GM23338 (cell line): ENCODE measurements at places on chromosomes 1 and 21. TPM values are rescaled to one million over a fixed set of nuclear protein-coding genes. Genes with fewer than 3 reads are reported as not detected.

DNA sequence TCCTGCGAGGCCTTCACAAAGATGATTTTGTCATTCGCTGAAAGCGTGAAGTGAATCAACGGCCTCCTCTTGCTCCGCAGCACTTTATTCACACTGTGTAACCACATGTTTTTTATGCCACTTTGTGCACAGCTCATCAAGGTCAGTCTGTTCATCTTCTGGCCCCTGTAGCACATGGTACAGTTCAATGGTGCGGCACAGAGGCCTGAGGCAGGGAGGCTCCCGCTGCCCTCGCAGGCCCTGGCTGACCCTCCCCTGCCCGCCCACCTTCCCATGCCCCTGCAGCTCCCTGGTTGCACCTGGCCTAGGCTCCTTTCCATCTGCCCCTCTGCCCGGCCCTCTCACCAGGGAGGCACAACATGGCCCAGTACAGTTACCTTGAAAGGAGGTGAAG is 87.5 kb downstream of the CD247 start:
- DNase-seq = no peak
- no peaks in the 10 kb centered on the region for H3K27me3 ChIP-seq
- peaks cover 52% of the 10 kb centered on the region for H3K4me1 ChIP-seq
- H3K36me3 ChIP-seq = no peaks in the 10 kb centered on the region

DNA sequence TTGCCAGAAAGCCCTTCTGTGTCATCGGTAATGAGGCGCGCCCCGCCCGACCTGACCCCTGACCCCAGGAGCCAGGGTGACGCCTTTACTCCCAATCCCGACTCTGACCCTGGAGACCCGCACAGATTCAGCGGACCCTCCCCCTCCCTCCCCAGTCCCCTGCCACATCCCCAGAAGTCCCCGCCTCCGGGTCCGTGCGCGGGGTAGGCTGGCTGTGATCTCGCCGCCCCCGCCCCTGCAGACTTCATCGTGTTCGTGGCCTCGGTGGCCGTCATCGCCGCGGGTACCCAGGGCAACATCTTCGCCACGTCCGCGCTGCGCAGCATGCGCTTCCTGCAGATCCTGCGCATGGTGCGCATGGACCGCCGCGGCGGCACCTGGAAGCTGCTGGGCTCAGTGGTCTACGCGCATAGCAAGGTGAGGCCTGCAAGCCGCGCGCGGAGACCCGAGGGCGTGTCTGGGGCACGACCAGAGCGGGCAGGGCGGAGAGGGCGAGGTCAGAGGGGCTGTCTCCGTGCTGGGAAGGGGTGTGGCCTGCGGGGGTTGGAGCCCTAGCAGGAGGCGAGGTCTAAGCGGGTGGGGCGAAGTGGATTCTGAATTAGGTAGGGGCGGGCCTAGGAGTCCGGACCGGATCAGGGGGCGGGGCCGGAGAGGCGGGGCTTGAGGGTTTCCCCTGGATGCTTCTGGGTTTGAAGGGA is 34.8 kb downstream of the KCNQ4 start:
- no peaks in the 10 kb centered on the region for H3K4me1 ChIP-seq
- no peak overlapping the region for H3K27ac ChIP-seq
- peak; percentile 97 for DNase-seq
- H3K4me3 ChIP-seq = peak overlapping the region; percentile 88
- H3K27me3 ChIP-seq = peaks cover 15% of the 10 kb centered on the region; the same call in 1 of the 2 replicates
- no peaks in the 10 kb centered on the region for H3K36me3 ChIP-seq

DNA sequence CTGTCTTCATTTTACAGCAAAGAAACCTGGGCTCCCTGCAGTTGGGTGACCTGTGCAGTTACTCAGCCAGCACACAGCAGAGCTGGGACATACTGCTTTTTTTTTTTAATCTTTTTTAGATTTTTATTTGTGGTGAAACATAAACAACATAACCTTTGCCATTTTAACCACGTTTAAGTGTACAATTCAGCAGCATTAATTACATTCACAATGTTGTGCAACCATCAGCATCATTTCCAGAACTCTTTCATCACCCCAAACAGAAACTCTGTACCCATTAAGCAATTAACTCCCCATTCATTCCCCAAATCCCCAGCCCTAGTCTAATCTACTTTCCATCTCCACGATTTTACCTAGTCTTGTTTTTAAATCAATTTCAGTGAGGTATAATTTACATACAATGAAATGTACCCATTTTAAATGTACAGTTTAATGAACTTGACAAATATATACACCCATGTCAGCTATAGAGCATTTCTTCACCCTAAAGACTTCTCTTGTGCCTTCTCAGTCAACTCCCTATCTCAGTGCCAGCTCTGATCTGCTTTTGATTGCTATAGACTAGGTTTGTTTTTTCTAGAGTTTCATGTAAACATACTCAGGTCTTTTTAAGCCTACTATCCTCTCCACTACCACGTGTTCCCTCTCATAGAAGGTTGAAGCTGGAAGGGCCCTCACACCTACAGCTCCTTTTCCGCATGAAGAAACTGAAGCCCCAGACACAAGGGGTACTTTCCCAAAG is 37.8 kb upstream of the C8B start:
- no peak overlapping the region for H3K27ac ChIP-seq
- no peak for DNase-seq
- H3K27me3 ChIP-seq = no peaks in the 10 kb centered on the region
- H3K4me1 ChIP-seq = no peaks in the 10 kb centered on the region

GRCh38 chr21:34938089-34938764 is 110.9 kb downstream of the RUNX1 start:
- no peak overlapping the region for H3K27ac ChIP-seq
- no peaks in the 10 kb centered on the region for H3K36me3 ChIP-seq
- DNase-seq = no peak
- no peaks in the 10 kb centered on the region for H3K4me1 ChIP-seq
- no peak overlapping the region for H3K4me3 ChIP-seq
- no peaks in the 10 kb centered on the region for H3K27me3 ChIP-seq

DNA sequence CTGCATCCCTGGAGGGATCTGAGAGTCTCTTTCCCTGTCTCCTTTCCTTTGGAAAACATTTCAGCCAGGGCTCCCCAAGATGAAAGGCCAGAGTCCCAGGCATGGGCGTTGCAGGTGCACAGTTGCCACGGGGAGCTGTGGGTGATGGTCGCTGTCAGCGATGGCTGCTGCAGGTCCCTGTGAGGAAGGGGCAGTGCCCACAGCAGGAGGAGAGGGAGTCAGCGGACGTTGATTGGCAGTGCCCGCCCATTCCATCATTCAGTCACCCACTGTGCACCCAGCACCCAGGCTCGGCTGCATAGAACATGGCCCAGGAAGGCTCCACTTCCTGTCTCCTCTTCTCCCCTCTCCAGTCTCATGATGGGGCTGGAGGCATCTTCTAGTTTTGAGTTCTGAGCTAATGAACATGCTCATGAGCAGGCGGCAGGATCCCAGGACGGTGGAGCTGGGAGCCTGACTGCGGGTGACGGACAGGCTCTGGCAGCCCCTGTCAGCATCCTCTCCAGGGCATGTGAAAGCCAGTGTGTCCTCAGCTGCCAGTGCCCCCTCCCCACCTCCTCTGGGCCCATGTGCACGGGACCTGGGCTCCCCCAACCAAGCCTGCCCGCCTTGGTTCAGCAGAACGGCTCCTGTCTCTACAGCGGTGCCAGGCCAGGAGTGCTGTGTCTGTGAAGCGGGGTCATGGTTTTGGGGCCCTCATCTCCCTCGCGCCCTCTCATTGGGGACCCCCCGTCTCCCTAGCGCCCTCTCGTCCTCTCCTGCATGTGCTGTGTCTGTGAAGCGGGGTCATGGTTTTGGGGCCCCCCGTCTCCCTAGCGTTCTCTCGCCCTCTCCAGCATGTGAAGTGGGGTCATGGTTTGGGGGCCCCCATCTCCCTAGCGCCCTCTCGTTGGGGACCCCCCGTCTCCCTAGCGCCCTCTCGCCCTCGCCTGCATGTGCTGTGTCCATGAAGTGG is 24.5 kb downstream of the COL18A1 start:
- 0 out of 2 replicates have a peak overlapping the region, but pooled peaks have one; percentile 91 for H3K27ac ChIP-seq
- no peaks in the 10 kb centered on the region for H3K36me3 ChIP-seq

GRCh38 chr1:177206831-177207355 is 36.1 kb downstream of the BRINP2 start:
- no peak overlapping the region for H3K27ac ChIP-seq
- peaks cover 37% of the 10 kb centered on the region for H3K27me3 ChIP-seq
- no peaks in the 10 kb centered on the region for H3K4me1 ChIP-seq
- H3K4me3 ChIP-seq = no peak overlapping the region

- no peak overlapping the region for H3K4me3 ChIP-seq
- DNase-seq = no peak
- peaks cover 14% of the 10 kb centered on the region for H3K36me3 ChIP-seq
- no peak overlapping the region for H3K27ac ChIP-seq
These were observed 444.0 kb downstream of the NPHP4 start for GRCh38 chr1:5548266-5548665.

GRCh38 chr1:163203561-163203960 is 845 bp upstream of the RGS5 start:
- H3K4me3 ChIP-seq = no peak overlapping the region
- peaks cover 38% of the 10 kb centered on the region for H3K4me1 ChIP-seq
- no peaks in the 10 kb centered on the region for H3K36me3 ChIP-seq
- no peak for DNase-seq
- H3K27me3 ChIP-seq = no peaks in the 10 kb centered on the region
- peak overlapping the region; percentile 91 for H3K27ac ChIP-seq

DNA sequence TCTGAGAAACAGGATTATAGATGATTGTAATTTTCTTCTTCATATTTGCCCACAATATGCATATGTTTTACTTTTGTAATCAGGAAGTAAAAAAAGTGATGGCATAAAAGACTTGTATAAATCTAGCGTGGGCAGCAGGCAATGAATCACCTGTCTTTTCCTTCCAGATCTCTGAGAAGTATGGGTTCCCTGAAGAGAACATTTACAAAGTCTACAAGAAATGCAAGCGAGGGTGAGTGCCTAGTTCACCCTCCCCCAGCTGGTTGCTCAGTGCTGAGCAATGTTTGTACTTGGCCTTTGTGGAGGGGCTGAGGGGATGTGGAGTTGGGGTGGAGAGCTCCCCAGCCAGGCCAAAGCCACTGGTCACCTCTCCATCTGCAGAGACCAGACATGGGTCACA is 30.7 kb downstream of the GRHL3 start:
- H3K4me1 ChIP-seq = no peaks in the 10 kb centered on the region
- no peak for DNase-seq
- H3K4me3 ChIP-seq = no peak overlapping the region
- no peak overlapping the region for H3K27ac ChIP-seq
- H3K36me3 ChIP-seq = no peaks in the 10 kb centered on the region

DNA sequence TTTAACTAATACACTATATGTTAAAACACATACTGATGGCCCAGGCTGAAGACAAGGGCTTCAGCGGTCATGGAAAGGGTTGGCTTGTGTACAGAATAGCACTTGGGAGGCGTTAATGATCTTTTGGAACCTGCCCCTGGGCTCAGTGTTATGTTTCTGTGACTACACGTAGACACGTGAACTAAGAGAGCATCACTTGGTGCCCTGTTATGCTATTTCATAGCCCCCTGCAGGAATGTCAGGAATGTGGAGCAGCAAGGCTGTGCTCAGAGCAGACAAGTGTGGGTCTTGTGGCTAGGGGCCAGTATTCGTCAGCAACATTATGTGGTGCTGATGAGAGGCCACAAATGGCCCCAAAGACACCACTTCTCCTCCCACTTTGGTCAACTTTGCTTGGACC is 132.4 kb downstream of the MAP3K21 start:
- no peak overlapping the region for H3K27ac ChIP-seq
- no peaks in the 10 kb centered on the region for H3K36me3 ChIP-seq
- peak; percentile 61 for DNase-seq
- no peaks in the 10 kb centered on the region for H3K27me3 ChIP-seq
- H3K4me3 ChIP-seq = no peak overlapping the region
- H3K4me1 ChIP-seq = peaks cover 13% of the 10 kb centered on the region; the same call in 1 of the 2 replicates

- no peak overlapping the region for H3K27ac ChIP-seq
- peak; percentile 41 for DNase-seq
- H3K36me3 ChIP-seq = no peaks in the 10 kb centered on the region
- H3K4me3 ChIP-seq = no peak overlapping the region
These were observed 56.0 kb downstream of the KANK4 start for GRCh38 chr1:62263006-62263813.

- peaks cover 12% of the 10 kb centered on the region; the same call in 1 of the 2 replicates for H3K4me1 ChIP-seq
- H3K27me3 ChIP-seq = no peaks in the 10 kb centered on the region
- H3K27ac ChIP-seq = no peak overlapping the region
- H3K4me3 ChIP-seq = no peak overlapping the region
- peak; percentile 60 for DNase-seq
These were observed 122.8 kb upstream of the RAB4A start for GRCh38 chr1:229148041-229148671.

- no peaks in the 10 kb centered on the region for H3K36me3 ChIP-seq
- no peaks in the 10 kb centered on the region for H3K27me3 ChIP-seq
These were observed 1.4 kb upstream of the DPH2 start for GRCh38 chr1:43968348-43968948.

The TMEM82 gene
- polyA plus RNA-seq = 0.42 TPM in 1 of 2 replicates, not detected in the other

The C1QTNF12 gene
- 4.1 and 4.2 TPM in 2 replicates for polyA plus RNA-seq

The OR2T11 gene
- not detected in 2 replicates for polyA plus RNA-seq

The SLAMF6 gene
- not detected in 2 replicates for polyA plus RNA-seq

The CCDC27 gene
- 0.18 TPM in 1 of 2 replicates, not detected in the other for polyA plus RNA-seq

The KLF17 gene
- not detected in 2 replicates for polyA plus RNA-seq

The SVBP gene
- 77.3 and 82.1 TPM in 2 replicates for polyA plus RNA-seq
